Progenitor cell of endocrine pancreas (in vitro differentiated cells): ENCODE measurements at places on chromosomes 2 and 18.
A peak's percentile ranks its signal among the peaks of the same experiment; 100 is the strongest.

- DNase-seq: no peak
Measured at GRCh38 chr2:8571792-8572499, 109.9 kb upstream of the ID2 start.

GRCh38 chr2:95208106-95208505 is 785 bp downstream of the ZNF892 start:
- no peak for DNase-seq

GRCh38 chr2:74939919-74940812 is 18.3 kb upstream of the POLE4 start:
- no peak for DNase-seq

DNA sequence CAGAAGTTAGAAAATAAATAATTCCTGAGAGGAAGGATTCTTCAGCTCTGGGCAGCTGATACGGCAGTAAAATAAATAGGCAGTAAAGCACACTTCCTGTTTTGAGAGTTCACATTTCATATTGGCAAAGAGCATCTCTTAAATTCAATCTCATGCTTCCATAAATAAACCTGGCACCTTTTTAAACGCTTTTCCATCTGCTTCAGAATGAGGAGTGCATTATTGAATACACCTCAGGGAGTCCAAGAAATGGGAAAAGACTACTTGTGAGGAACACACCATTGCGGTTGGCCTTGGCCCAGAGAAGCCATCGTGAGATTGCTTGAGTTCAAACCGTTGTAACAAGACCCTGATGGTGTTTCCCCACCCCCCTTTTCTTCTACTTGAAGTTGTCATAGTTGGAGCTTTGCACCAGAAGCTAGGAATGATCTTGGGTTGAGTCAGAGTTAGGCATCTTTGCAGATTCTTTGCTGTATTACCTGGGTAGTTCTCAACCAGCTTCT is 123.9 kb downstream of the RDH14 start:
- DNase-seq: no peak

- DNase-seq: no peak
Measured at GRCh38 chr2:219335373-219335786, 2.8 kb upstream of the RESP18 start.

GRCh38 chr2:84389794-84390193 is 69.3 kb downstream of the SUCLG1 start:
- DNase-seq: no peak

GRCh38 chr2:238970553-238971081 is 122.7 kb downstream of the TWIST2 start:
- peak; percentile 78 for DNase-seq

- DNase-seq: no peak
Measured at GRCh38 chr2:144682248-144682647, 162.3 kb upstream of the ZEB2 start.

DNA sequence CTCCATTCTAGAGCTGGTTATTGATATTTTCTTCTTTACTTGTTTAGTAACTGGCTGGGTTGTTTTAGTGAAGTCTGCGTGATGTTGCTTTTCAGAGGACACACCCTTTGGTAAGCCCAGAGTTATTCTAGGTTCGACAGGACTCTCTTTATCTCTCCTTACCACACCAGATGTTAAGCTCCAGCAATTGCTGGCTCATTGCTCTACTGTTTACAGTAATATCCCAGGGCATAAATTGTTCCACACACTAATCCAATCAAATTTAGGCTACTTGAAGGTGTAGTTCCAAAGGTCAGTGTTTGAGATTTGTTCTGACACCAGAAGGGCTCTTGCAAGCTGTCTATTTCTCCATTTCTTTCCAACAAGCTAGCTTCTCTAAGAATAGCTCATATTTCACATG is 506.6 kb downstream of the NR4A2 start:
- no peak for DNase-seq

DNA sequence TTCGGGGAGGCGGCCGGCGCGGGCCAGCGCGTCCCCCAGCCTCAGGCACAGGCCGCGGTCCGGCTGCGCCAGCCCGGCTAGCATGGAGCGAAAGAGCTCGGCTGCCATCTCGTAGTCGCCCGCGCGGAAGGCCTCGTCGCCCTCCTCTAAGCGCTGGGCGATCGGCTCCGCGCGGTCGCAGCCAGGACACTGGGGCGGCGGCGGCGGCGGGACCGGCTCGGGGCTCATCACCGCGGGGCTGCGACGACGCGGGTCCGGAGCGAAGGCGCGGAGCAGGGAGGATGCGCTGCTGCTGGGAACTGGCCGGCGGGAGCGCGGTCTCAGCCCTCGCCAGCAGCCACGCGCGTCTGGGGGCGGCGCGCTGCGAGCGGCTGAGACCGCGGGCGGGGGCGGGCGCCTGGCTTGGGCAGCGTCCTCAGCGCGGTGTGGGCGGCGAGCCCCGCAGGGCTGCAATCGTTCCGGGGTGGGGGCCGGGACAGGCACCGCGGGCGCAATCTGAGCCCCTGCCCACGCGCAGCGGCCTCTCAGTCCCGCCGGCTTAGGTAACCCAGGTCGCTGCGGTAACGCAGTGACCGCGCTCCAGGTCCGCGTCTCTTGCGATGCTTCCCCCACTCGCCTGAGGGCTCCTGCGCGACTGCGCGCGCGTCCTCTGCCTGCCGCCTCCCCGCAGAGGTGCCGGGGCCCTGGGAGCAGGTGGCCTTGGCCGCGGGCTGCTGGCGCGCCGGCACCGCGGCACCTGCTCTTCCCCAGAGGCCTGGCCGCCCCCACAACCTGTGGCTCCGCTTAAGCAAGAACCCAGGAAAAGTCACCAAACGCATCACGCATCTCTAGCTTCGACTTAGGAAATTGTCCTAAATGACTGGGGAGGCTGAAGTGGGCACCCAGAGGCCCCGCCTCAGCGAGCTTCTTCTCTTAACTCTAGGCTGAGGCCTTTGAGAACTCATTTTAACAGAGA is at the start of gene LONRF2:
Gene LONRF2 (minus strand): TSS at position 636 of the 955 bp plus-strand sequence. CDS start 408 bp downstream, at position 228.
- peak; percentile 45 for DNase-seq

DNA sequence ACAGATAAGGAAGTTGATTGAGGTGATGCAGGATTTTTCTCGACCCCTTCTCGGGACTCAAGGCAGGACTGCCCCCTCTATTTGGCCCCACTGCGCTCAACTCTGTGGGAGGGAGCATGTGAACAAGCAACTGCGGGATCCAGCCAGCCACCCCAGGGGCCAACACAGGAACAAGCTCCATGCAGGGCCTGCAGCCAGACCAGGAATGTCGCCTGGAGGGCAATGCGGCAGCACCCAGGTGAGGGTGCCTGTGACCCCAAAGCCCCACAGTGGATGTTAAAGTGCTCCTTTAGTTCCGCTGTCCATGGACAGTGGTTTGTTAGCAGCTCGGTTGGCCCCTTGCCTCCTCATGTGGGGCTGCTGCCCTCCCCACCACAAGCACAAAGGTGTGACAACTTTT is 57.1 kb downstream of the HRH4 start:
- no peak for DNase-seq

DNA sequence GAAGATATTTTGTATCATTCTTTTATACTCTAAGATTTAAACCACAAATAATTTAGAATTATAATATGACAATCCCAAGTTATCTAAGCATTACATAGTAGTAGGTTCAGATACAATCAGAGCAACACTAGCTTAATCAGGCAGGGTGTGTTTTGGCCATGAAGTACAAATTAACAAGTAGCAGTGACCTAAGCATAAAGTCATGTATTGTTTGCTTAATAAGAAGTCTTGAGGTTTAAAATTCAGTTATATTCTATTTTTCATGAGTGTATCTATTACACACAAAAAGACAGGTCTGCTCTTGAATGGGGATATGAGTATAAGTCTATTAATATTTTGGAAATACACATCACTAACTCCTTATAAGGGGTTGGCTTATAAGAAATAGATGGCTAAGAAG is 39.9 kb downstream of the DYNAP start:
- no peak for DNase-seq
